A673 (cell line): ENCODE measurements at places on chromosomes 2 and 18. TPM values are rescaled to one million over a fixed set of nuclear protein-coding genes. Genes with fewer than 3 reads are reported as not detected.

Gene OST4
- total RNA-seq, result 235 and 237 TPM in 2 replicates

Gene PTRHD1
- total RNA-seq, result 33.4 and 34.9 TPM in 2 replicates

Gene G6PC2
- total RNA-seq, result not detected in 2 replicates

Gene LNPK
- 42.5 and 46.6 TPM in 2 replicates for total RNA-seq

Gene CCL20
- not detected in 2 replicates for total RNA-seq

Gene TTN
- total RNA-seq, result under 0.01 TPM in 2 replicates

Gene EVA1A
- total RNA-seq, result 4.0 and 4.3 TPM in 2 replicates

Gene STAT4
- 0.33 and 0.71 TPM in 2 replicates for total RNA-seq

Gene SCYGR2
- total RNA-seq, result not detected in 2 replicates

- no peak overlapping the region for H3K27ac ChIP-seq
- H3K4me3 ChIP-seq, result no peak overlapping the region
- H3K27me3 ChIP-seq, result no peaks in the 10 kb centered on the region
- H3K4me1 ChIP-seq, result no peaks in the 10 kb centered on the region
- no peaks in the 10 kb centered on the region for H3K36me3 ChIP-seq
Observed at GRCh38 chr2:3272761-3273160, 104.9 kb downstream of the EIPR1 start.

- H3K36me3 ChIP-seq, result no peaks in the 10 kb centered on the region
- no peaks in the 10 kb centered on the region for H3K4me1 ChIP-seq
- no peak overlapping the region for H3K4me3 ChIP-seq
Observed at GRCh38 chr2:88608184-88608583, 19.1 kb downstream of the EIF2AK3 start.

DNA sequence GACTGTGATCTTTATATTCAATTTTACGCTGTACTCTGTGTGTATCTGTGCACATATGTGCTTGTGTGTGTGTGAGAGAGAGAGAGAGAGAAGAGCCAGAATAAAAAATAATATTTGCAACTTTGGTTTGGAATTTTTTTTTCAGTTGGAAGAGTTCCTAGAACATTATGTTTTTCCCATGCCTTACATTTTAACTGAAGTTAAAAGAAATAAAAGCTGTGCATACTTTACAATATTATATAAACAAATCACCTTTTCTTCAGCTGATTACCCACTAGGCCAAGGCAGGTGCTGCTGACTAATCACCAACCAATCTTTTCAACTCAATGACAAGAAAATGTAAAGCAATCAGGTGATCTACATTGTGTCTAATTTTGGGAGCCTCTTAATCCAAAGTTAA lies 366.3 kb downstream of the NYAP2 start:
- no peak overlapping the region for H3K4me3 ChIP-seq
- H3K27me3 ChIP-seq, result no peaks in the 10 kb centered on the region
- no peaks in the 10 kb centered on the region for H3K36me3 ChIP-seq
- H3K4me1 ChIP-seq, result peaks cover 28% of the 10 kb centered on the region
- peak overlapping the region; percentile 31 for H3K27ac ChIP-seq

GRCh38 chr2:28311660-28312249 lies 80.9 kb upstream of the FOSL2 start:
- H3K27ac ChIP-seq, result no peak overlapping the region
- no peaks in the 10 kb centered on the region for H3K27me3 ChIP-seq
- no peak overlapping the region for H3K4me3 ChIP-seq
- no peak for DNase-seq
- H3K36me3 ChIP-seq, result no peaks in the 10 kb centered on the region
- no peaks in the 10 kb centered on the region for H3K4me1 ChIP-seq

GRCh38 chr2:150532879-150533278 lies 45.4 kb upstream of the RND3 start:
- no peak for DNase-seq
- peaks cover 12% of the 10 kb centered on the region for H3K4me1 ChIP-seq
- no peak overlapping the region for H3K4me3 ChIP-seq
- no peak overlapping the region for H3K27ac ChIP-seq
- H3K27me3 ChIP-seq, result no peaks in the 10 kb centered on the region

DNA sequence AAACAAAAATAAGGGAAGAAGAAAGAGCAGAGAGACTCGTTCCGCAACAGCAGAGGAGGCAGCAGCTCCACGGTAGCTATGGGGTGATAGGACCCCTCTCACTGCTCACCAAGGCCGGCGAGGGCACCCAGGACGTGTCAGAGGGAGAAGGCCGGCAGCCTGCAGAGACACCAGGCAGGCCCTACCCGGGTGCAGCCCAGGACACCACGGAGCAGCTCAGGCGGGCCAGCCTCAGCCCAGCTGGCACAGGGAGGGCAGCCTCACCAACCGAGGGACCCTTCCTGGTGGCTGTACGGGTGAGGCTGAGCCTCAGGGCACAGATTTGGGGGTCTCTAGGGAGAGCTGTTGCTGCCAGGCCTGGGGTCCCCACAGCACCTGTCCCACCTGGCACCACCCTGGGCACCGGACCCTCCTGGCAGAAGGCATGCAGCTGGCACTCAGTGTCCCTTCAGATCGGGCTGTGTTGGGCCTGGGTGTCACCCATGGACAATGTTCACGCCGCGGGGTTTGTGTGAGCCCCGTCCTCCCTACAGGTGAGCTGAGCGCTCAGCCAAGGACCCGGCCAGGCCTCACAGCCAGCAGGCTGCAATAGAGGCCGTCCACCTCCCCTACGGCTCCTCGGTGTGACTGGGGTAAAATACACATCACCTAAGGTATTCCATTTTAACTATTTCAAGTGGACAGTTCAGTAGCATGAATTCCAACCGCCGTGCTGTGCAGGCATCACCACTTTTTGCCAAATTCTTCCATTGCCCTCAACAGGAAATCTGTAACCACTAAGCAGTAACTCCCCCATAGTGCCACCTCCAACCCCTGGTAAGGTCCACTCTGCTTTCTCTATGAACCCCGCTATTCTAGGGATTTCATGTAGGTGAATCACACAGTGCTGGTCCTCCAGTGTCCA lies 21.6 kb downstream of the KCNG2 start:
- DNase-seq, result no peak
- no peaks in the 10 kb centered on the region for H3K36me3 ChIP-seq
- no peaks in the 10 kb centered on the region for H3K4me1 ChIP-seq
- H3K27ac ChIP-seq, result no peak overlapping the region

- H3K4me3 ChIP-seq, result no peak overlapping the region
- no peak overlapping the region for H3K27ac ChIP-seq
- no peaks in the 10 kb centered on the region for H3K36me3 ChIP-seq
- peaks cover 64% of the 10 kb centered on the region for H3K27me3 ChIP-seq
Observed at GRCh38 chr2:20992201-20992711, 51.6 kb downstream of the APOB start.

GRCh38 chr2:10876394-10876793 lies 35.3 kb upstream of the KCNF1 start:
- peaks cover 22% of the 10 kb centered on the region for H3K4me1 ChIP-seq
- peak; percentile 77 for DNase-seq
- no peak overlapping the region for H3K4me3 ChIP-seq
- no peaks in the 10 kb centered on the region for H3K36me3 ChIP-seq
- peak overlapping the region; percentile 24 for H3K27ac ChIP-seq
- H3K27me3 ChIP-seq, result no peaks in the 10 kb centered on the region

GRCh38 chr2:12330916-12331315 lies 385.8 kb upstream of the TRIB2 start:
- no peaks in the 10 kb centered on the region for H3K36me3 ChIP-seq
- no peaks in the 10 kb centered on the region for H3K4me1 ChIP-seq
- no peak overlapping the region for H3K4me3 ChIP-seq

DNA sequence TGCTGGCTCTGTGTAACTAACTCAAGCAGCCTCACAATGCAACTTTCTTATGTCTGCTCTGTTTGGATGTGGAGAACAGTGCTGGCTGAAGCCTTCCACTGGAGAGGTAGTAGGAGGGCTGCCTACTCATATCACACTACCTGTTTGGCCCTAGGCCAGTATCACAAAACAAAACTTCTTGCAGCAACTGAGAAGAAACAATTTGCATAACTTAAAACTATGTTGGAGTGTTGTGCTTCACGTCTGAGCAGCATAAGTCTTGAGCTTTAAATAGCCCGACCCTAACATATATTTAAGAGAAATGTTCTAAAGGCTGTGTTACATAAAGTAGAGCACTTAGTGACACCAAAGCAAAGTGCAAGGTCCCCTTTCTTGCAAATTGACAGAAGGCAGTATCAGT lies 204.9 kb upstream of the ACVR2A start:
- no peaks in the 10 kb centered on the region for H3K4me1 ChIP-seq
- H3K4me3 ChIP-seq, result no peak overlapping the region
- H3K36me3 ChIP-seq, result no peaks in the 10 kb centered on the region
- no peak for DNase-seq

- H3K27ac ChIP-seq, result no peak overlapping the region
- H3K36me3 ChIP-seq, result peaks cover 22% of the 10 kb centered on the region
- peak overlapping the region; percentile 52 for H3K4me3 ChIP-seq
Observed at GRCh38 chr18:5294113-5294456, 1.4 kb downstream of the ZBTB14 start.

DNA sequence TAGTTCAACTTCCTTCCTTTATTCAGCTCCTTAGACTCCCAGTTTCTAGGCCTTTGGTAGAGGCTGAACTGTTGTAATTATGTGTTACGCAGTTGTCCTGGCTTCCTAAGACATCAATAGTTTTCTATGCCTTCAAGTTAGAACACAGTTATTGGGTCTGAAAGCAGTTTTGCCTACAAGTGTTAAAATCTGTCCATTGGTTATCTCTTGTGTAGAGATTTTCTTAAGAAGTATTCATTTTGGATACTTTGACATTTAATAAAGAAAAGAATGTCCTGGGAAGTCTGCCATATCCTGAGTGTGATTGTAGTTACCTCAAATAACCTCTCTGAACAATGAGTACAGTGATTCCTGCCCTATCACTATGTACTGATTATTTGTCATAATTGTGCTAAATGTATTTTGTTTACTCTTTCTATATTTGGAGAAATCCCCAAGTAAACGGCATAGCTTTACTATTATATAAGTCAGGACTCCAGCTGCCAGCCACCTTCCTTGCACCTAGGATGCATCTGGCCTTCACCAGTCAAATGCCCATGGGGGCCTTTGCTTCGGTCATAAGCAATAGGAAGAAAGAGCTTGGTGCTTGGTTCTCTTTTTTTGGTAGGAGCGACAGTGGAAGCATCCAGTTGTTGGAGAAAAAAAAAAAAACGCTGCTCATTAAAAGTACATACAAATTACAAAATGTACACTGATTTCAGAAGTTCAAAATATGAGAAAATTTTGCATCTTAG lies 449.5 kb upstream of the PKDCC start:
- H3K27ac ChIP-seq, result no peak overlapping the region
- H3K4me3 ChIP-seq, result no peak overlapping the region
- no peaks in the 10 kb centered on the region for H3K4me1 ChIP-seq
- no peaks in the 10 kb centered on the region for H3K36me3 ChIP-seq
- peaks cover 2% of the 10 kb centered on the region for H3K27me3 ChIP-seq
- DNase-seq, result no peak

- DNase-seq, result no peak
- no peak overlapping the region for H3K4me3 ChIP-seq
- no peaks in the 10 kb centered on the region for H3K27me3 ChIP-seq
- no peak overlapping the region for H3K27ac ChIP-seq
- peaks cover 16% of the 10 kb centered on the region for H3K4me1 ChIP-seq
- no peaks in the 10 kb centered on the region for H3K36me3 ChIP-seq
Observed at GRCh38 chr2:176729706-176730569, 460.7 kb downstream of the MTX2 start.

- peaks cover 5% of the 10 kb centered on the region for H3K4me1 ChIP-seq
- H3K27me3 ChIP-seq, result no peaks in the 10 kb centered on the region
- DNase-seq, result no peak
- H3K27ac ChIP-seq, result no peak overlapping the region
Observed at GRCh38 chr2:28049416-28049815, 158.9 kb downstream of the BABAM2 start.

DNA sequence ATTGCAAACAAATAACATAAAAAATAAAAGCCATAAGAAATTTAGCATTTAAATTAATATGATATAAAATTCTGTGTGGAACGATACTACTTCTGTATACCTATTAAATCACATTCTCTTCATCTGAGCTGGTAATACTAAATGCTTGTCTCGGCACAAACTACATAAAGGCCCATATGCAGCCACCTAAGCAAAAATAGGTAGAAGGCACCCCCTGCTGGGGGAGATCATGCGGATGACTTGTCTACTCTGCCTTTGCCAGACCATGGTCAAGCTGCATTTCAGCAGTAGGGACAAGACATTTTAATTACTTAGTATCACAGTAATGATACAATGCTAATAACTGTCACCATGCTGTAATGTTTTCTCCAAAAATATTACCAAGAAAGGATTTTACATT lies 108.0 kb downstream of the CDH19 start:
- no peaks in the 10 kb centered on the region for H3K36me3 ChIP-seq
- H3K27ac ChIP-seq, result no peak overlapping the region
- peak; percentile 76 for DNase-seq
- H3K27me3 ChIP-seq, result no peaks in the 10 kb centered on the region
- no peak overlapping the region for H3K4me3 ChIP-seq
- no peaks in the 10 kb centered on the region for H3K4me1 ChIP-seq

GRCh38 chr2:179946810-179947615 lies 60.1 kb downstream of the CWC22 start:
- no peaks in the 10 kb centered on the region for H3K4me1 ChIP-seq
- no peak overlapping the region for H3K4me3 ChIP-seq
- no peak for DNase-seq
- no peak overlapping the region for H3K27ac ChIP-seq

- no peak overlapping the region for H3K4me3 ChIP-seq
- no peaks in the 10 kb centered on the region for H3K4me1 ChIP-seq
- H3K27me3 ChIP-seq, result no peaks in the 10 kb centered on the region
- DNase-seq, result no peak
- H3K27ac ChIP-seq, result no peak overlapping the region
- no peaks in the 10 kb centered on the region for H3K36me3 ChIP-seq
Observed at GRCh38 chr18:33729556-33729955, 151.5 kb downstream of the ASXL3 start.

- H3K36me3 ChIP-seq, result no peaks in the 10 kb centered on the region
- no peak for DNase-seq
- H3K4me3 ChIP-seq, result no peak overlapping the region
Observed at GRCh38 chr2:56729212-56729611, 545.4 kb downstream of the CCDC85A start.

DNA sequence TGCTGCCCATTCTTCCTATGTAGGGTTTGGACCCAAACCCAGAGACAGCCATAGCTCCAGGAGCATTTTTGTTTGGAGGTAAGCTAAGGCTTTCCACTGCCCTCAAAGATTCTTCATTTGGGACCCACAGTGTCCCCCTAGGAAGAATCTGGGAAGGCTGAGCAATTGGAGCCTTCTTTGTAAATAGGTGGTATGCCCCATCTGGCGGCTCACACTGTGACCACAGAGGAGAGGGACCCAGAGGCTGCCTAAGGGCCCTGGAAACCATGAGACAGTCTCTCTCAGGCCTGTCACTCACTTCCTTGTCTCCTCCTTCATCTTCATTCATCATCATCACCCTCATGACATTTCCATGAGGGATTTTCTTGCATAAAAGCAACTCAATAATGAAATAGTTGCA lies 215.4 kb upstream of the OSR1 start:
- no peaks in the 10 kb centered on the region for H3K27me3 ChIP-seq
- H3K4me3 ChIP-seq, result no peak overlapping the region
- DNase-seq, result no peak
- H3K4me1 ChIP-seq, result peaks cover 18% of the 10 kb centered on the region
- H3K27ac ChIP-seq, result peak overlapping the region; percentile 43
- H3K36me3 ChIP-seq, result no peaks in the 10 kb centered on the region

GRCh38 chr2:31070339-31071125 lies 67.7 kb downstream of the GALNT14 start:
- no peak overlapping the region for H3K27ac ChIP-seq
- no peaks in the 10 kb centered on the region for H3K4me1 ChIP-seq
- no peaks in the 10 kb centered on the region for H3K27me3 ChIP-seq
- no peak overlapping the region for H3K4me3 ChIP-seq
